SHP77 (cell line): ENCODE measurements at places on chromosomes 12 and 14.

GRCh38 chr14:30874999-30875787 is 834 bp downstream of the COCH start:
- peak; percentile 24 for DNase-seq

- no peak for DNase-seq
Observed at GRCh38 chr12:100826323-100826722, 31.7 kb downstream of the ANO4 start.

GRCh38 chr12:51910691-51911090 is 3.4 kb downstream of the ACVRL1 start:
- no peak for DNase-seq

DNA sequence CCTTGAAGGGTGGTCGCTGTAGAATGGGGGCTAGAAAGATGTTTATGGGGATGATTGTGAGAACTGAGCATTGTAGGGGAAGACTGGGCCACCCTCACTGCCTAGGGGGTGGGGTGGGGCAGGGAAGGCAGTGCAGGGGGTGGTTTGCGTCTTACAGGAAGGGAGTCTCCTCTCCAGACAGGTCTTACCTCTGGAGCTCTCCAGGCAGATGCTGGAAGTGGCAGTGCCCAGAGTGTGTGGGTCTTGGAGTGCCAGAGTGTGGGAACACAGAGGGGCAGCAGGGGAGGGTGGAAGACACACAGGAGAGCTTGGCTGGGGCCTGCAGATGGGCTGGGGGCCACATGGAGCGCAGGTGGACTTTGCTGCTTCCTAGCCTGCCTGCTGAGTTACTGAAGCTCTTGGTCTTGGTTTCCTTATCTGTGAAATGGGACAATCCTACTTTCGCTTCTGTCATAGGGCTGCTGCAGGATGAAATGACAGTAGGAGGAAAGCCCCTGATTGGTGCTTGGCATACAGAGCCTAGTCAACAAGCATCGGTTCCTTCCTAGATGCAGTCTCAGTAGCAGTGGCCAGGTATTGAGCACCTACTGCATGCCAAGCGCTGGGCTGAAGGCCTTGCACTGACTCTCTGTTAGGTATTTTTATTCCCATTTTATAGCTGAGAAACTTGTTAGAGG is 118.3 kb downstream of the SLC25A47 start:
- DNase-seq: no peak

DNA sequence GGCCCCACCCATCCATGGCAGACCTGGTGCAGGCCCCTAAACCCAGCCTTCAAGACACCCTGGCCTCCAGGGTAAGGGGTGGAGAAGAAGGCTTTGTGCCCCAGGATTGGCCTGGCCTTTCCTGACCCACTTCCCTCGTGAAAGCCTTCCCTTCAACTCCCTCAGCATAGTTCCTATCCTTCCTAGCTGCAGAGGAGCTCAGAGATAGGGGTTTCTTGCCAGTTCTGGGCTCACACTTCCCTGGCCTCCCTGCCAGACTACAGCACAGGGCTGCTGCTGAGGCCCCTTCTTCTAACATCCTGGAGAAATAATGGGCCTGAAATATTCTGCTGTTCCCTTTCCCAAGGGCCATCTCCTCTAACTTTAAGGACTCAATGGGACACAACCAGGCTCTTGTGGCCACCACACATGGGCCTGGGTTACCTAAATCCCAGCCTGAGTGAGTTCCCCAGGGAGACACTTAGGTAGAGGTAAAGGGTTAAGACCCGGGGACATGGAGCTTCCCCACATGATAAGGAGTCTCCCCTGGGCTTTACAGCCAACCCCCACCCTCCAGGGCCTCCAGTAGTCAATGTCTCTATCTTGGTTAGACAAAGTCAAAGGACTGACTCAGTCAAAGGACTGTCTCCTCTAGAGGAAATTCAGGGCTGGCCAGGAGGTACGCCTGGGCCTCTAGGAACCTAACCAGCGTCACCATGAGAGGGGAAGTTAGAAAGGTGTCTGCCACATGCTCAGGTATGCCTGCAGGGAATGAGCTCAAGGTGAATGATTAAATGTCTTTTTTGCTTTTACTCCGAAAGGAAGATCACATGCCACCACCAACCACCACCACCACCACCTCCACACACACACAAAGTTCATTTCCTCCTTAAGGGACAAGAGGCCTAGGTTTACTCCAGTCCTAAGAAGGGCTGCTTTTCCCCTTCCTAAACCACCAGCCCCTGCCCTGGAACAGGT is 7.1 kb downstream of the ZFP36L1 start:
- no peak for DNase-seq

- no peak for DNase-seq
Observed at GRCh38 chr12:50537538-50537919, 32.7 kb downstream of the DIP2B start.

DNA sequence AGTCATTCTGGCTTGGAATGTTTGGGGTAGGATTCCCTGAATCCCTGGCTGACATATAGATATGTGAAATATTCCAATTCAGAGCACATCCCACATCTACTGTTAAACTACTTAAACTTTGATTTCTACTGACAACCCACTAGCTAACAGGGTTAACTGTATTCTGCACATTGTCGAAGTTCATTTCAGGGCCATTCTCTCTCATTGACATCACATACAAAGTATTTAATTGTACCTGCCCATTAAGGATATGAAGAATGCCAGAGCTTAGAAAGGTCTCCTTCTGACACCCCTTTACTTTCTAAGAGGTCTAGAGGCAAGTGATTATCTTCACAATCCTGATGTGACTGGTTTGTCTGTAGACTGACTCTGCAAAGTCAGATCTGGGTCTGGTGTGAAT is 2.8 kb upstream of the DCN start:
- DNase-seq: no peak

- DNase-seq: no peak
Observed at GRCh38 chr12:6956021-6956727, 5.0 kb downstream of the PTPN6 start.

DNA sequence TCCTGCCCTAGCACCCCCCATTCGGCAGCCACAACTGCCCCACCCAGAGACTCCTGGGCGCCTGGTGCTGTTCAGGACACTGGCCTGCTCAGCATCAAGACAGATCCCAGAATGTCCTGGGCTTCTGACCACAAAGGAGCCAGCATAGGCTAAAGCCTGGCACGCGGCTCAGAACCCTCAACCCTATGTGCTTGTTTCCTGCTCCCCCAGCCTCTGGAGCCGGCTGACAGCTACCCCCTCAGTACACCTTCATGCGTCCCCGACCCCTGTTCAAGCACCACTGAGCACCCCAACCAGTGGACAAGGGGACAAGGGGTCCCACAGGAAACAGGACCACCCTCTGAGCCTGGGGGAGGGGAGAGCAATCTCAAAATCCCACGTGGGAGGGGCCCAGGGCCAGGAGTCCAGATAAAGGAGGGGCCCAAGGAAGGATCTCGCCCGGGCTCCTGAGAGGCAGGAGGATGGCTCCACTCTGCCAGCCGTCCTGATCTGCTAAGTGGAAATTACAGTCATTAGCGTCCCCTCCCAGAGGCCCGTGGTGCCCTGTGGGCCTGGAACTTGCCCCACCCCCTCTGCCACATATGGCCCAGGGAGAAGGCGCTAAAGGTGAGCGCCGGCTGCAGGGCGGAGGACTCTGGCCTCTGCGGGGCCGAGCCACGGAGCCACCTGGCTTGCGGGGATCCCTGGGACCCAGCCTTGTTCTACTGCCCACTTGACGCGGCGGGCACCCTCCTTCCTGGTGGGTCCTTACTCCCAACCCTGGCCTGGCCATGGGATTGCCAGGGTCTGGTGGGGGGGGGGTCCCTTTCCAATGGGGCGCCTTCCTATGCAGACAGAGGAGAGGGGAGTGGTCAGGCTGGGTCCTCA is 27.2 kb upstream of the GPR132 start:
- DNase-seq: no peak

GRCh38 chr12:47393403-47393790 is 312.4 kb downstream of the RPAP3 start:
- no peak for DNase-seq

- DNase-seq: peak; percentile 58
Observed at GRCh38 chr14:49879646-49880204, 13.2 kb upstream of the ARF6 start.

DNA sequence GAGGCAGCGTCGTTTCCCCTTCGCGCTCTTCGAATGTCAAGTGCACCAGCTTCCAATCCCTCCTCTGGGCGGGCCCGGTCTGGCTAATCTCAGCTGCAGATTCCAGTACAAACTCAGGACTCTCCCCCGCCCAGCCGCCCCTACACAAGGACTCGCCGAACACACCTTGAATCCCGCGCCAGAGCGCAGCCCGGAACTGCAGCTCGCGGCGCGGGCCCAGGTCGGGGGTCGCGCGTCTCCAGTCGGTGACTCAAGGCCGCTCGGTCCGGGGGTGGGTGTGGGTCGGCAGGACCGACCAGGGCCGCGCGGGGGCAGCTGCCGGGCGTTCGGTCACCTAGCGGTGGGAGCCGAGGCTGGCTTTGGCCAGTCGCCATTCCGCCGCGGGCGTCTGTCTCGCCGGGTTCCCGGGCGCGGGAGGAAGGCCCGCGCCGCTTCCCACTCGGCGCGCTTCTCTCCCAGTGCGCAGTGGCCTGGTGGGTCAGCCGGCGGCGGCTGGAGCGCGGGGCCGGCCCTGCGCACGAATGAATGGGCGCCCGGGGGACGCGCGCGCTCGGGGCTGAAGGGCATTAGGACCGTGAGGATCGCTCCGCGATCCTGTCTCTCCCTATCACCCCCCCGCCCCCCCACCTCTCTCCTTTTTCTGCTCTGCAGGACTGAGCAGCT is at the start of gene GALNT16:
Gene GALNT16 (plus strand): TSS at position 632 of the 663 bp plus-strand sequence. CDS start 133 bp downstream, outside the sequence.
- no peak for DNase-seq

DNA sequence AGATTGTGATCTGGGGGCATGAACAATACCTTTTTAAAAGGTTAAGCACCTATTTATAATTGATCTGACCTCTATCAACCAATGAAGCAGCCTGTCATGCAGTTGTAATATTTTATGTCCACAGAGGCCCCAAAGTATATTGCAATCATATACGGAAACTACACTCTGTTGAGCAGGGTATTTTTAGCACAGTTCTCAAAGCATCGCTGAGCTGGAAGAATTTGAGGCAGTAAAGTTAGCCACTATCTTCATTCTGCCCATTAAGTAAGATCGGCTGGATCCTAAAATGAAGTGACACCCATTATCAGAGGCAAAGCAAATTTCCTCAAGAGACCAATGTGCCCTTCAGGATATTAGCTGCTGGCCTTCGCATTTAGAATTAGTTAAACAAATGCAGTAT is 47.7 kb upstream of the GRIP1 start:
- DNase-seq: no peak
